ENCODE measurements at places on chromosomes 5 and 9. TPM values are rescaled to one million over a fixed set of nuclear protein-coding genes. Genes with fewer than 3 reads are reported as not detected.

GRCh38 chr9:2019723-2020122 lies 4.6 kb downstream of the SMARCA2 start:
- no peak for DNase-seq

Gene LTC4S
- total RNA-seq: 7.1 TPM

DNA sequence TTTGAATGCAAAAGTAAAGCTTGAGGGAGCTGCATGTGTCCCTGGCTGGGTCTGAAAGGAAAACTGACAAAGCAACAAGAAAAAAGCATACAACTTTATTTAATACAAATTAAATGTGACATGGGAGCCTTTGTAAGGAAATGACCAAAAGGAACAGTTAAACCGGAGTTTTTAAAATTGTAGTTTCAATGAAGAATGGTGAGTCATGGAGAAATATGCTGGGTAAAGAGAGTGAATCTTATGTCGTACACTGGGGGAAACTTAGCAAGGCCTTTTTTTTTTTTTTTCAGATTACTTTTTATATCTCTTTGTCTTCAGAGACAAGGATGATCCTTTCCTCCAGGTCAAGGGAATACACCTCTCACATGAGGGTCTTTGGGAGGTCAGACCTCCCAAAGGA lies 50.1 kb upstream of the FBXL17 start:
- DNase-seq: no peak

- peak; percentile 75 for DNase-seq
Measured at GRCh38 chr5:96661855-96662724, at the start of gene CAST. TSS of gene CAST (plus strand) at chr5:96662376. CDS start at chr5:96662423, 47 bp downstream.

Gene PTPRD
- total RNA-seq: 7.3 TPM

- DNase-seq: no peak
Measured at GRCh38 chr5:88838500-88838899, 44.5 kb downstream of the MEF2C start.

- DNase-seq: no peak
Measured at GRCh38 chr9:36163049-36163785, 6.0 kb upstream of the CCIN start.

DNA sequence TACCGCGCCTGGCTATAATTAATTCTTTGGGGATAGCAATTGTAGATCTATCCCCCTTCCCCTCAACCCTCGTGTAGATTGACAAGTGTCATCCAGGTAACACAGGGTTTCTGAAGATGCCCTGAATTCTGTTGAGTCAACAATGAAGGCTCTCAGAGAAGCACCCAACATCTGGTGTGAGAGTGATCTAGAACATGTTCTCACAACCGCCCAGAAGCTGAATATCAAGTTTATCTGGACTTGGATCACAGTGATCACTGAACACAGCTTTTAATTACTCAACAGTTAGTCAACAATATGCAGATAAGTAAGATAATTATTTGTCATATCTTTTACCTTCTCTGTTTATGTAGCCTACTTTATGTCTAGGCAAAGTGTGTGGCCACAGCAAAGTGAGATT lies 204.2 kb upstream of the RGMB start:
- no peak for DNase-seq

DNA sequence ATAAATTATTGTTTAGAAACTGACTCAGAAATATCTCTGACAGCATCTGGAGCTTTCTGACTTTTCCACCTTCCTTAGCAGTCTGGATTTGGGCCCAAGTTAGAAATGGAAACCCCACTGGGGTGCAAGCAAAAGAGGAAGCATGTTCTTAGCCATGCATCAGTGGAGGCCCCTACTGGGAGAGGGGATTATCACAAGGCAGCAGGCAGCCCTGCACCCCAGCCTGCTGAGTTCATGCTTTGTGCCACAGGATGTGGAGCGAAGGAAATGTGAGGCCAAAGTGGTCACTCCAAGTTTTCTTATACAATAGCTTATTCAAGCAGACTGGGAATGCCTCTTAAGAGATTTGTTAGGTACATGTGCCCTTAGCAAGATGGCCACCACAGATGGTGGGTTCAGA lies 146.5 kb upstream of the TLX3 start:
- DNase-seq: no peak

DNA sequence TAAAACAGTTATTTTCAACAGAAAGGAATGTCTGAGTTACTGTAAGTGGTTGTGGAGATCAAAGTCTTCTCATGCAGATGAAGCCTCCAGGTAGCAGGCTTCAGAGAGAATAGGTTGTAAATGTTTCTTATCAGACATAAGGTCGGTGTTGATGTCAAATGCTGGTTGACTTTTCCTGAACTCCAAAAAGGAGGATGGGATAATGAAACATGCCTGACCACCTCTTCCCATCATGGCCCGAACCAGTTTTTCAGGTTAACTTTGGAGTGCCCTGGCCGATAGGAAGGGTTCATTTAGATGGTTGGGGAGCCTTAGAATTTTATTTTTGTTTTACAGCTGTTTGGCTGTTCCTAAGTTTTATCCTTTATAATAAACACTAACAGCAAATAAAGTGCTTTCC lies 478.4 kb downstream of the ACTL7B start:
- no peak for DNase-seq

GRCh38 chr9:127418037-127418471 lies 6.1 kb upstream of the ZNF79 start:
- DNase-seq: no peak

DNA sequence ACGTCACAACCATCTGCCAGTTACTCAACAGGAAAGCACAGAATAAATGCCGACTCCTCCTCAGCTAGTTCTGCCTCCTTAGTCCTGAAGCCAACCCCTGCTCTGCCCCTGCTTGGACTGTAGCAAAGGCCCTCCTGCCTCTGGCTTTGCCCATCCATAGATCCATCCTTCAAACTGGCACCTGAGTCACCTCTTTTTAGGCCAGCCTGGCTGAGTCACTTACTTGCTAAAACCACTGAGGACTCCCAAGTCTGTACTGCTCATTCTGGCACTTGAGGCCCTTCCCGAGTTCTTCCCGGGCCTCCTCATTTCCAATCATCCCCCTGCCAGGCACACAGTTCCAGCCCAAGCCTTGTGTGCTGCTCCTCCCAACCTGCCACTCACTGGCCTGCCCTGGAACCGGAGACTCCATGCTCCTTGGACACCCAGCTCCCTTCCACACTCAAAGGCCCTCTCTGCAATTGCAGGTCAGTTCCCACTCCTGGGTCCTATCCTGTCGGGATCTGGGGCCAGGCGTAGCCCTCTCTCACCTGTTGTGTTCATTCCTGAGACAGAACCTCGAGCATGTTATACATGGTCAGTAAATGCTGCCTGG lies 220.1 kb downstream of the DAB2IP start:
- no peak for DNase-seq

GRCh38 chr5:79612667-79613198 lies 492 bp downstream of the TENT2 start:
- no peak for DNase-seq

Gene NIPAL4
- 0.63 TPM for total RNA-seq

- DNase-seq: no peak
Measured at GRCh38 chr5:57825031-57825686, 342.5 kb upstream of the ACTBL2 start.

DNA sequence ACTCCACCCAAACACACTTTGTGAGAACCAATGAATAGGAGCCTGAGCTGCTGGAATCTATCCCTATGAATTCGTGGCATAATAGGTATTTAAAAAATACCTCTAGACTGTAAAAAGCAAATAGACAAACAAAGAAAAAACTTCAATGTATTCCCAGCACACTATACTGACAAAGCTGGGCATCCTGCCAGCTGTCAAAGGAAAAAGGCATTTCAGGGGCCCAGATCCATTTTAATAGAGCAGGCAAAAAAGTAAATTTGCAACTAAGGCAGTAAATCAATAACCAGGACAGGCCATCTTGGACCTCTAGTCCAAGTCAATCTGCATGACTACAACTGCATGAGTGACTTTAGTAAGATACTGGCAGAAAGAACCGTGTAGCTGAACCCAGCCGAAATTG lies 25.6 kb upstream of the LARP1 start:
- no peak for DNase-seq

DNA sequence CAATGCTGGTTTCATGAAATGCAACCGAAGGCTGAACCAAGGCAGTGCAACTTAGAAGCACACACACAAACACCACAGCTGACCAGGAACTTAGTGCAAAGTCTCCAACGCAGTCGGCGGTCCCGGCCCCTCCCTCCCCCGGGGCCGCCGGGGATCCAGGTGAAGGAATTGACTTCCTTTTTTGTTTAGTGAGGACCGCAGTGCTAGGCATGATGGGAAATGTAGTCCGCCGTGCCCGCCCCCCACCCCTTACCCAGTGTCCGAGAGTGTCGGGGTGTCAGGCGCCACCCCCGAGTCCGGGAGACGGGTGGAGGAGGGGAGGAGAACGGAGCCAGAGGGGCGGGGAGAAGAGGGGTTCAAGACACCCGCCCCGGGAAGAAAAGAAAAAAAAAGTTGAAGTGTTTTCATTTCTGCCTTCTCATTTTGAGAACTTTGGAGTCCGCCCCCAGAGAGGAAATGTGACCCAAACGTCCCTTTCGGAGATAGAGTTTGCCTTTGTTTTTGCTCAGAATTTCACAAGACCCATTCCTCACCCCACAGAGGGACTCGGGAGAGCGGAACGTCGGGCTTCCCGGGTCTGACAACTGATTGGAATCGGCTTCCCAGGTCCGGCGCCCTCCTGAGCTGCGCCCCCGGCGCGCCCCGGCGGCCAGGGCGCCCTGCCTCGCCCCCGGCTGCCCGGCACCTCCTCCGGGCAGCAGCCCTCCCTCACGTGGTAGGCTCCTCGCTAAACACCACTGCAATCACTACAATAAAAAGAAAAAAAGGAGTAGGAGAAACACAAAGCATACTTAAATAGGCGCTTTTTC lies 2.0 kb downstream of the IER5L start:
- no peak for DNase-seq

DNA sequence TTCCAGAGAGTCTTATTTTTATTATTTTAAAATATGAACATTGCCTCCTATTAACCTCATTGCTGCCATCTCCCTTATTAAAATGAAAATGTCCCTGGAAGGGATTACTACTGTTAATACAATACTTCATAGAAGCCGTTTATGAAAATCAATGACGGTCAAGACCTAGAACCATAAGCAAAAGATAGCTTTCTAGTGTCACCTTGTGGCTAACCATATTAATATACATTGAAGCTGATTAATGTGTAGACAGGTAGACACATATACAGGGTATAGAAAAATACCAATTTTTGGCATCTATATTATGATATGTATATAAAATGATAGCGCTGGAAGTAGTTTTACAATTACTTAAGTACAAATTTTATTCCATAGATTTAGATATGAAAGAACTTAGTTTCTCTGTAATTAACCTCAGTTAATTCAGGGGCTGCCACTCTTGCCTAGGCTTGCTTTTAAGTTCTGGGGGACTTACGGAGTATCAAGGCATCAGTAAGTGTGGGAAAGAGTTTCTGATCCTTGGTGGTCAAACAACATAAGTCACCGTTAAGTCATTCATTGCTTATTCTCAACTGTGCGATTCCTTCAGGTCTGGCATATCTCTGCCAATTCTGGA lies 2.5 kb upstream of the YTHDC2 start:
- DNase-seq: no peak

DNA sequence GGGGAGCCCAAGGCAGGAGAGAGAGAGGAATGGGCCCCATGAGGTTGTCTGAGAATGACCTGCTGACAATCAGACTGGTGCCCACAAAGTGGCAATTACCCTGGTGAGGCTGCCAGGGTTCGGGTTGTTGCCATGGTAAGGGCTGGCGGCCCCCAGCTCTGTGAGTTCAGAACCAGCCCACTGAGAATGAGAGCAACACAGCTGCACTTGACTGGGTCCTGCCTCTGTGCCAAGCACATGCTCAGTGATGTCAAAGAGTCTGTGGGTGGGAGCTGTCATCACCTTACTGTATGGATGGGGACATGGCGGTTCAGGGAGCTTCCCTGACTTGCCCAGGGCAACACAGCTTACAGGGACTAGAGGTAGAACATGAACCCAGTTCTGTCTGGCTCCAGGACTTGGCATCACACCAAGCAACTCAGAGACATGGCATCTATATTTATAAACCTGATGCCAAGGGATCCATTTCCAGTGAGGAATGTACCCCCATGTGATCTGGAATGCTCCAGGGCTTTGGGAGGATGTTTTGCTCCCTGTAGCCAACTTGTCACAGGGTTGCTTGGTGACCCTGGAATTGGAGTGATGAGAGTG lies 38.2 kb upstream of the TEX48 start:
- no peak for DNase-seq

- DNase-seq: no peak
Measured at GRCh38 chr9:17280350-17281012, 145.6 kb downstream of the CNTLN start.

DNA sequence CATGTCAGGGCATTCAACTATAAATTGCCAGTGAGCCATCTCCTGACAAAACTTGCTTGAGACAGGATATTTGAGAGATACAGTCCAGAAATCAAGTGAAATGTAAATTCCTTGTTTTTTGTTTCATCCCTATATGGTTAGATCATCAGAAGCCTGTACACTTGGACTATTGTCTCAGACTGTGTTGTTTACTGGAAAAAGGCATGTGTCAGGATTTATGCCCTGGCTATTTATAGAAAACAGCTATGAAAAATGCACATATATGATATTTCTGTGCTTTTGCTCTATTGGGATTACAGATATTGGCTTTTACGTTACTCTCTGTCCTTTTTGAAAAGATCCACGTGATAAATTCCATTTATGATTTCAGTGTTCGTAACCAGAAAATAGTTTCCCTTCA lies 44.2 kb downstream of the IL31RA start:
- no peak for DNase-seq

DNA sequence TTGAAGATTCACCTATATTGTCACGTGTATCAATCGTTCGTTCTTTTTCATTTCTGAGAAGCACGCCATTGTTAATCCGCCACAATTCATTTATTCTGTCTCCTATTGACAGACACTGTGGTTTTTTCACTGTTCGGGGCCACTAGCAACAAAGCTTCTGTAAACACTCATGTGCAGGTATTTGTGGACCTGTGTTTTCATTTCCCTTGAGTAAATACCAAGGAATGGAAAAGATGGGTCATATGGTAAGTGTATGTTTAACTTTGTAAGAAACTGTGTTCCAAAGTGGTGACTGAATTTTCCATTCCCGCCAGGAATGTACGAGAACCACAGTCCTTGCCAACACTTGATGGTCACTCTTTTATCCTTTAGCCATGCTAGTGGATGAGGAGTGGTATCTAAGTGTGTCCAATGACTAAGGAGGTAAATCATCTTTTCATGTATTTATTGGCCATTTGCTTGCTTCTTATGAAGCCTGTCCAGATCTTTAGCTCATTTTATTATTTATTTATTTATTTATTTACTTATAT lies 10.7 kb downstream of the ABO start:
- no peak for DNase-seq

GRCh38 chr5:176761755-176762154 lies 48.6 kb upstream of the UNC5A start:
- no peak for DNase-seq

GRCh38 chr5:115579747-115580173 lies 22.5 kb downstream of the TICAM2 start:
- no peak for DNase-seq

Gene INSYN2B
- total RNA-seq: 3.9 TPM

- no peak for DNase-seq
Measured at GRCh38 chr5:176388003-176388443, 375 bp downstream of the NOP16 start.

Gene CSF2
- total RNA-seq: not detected

DNA sequence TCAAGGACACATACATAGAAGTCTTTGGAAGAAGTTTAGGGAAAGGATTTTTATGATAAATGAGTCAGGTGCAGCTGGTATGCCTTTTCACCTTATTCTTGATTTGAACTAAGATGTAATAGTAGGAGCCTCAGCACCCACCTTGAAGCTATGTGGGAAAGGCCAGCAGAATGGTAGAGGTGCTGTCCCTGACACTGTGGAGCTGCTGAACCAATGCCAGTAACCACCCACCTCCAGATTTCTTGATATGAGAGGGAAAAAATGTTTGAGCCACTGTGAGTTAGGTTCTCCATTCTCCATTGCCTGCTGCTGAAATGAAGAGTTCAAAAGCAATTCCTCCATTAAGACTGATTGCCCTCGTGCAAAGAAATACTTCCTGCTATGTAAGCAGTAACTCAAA lies 12.2 kb upstream of the HMGCR start:
- no peak for DNase-seq

Measured in omental fat pad (tissue), 4 donors.